ENCODE measurements at places on chromosomes 5 and 9.

GRCh38 chr9:98018347-98018746, 35.2 kb downstream of the ANP32B start:
- no peak for DNase-seq

DNA sequence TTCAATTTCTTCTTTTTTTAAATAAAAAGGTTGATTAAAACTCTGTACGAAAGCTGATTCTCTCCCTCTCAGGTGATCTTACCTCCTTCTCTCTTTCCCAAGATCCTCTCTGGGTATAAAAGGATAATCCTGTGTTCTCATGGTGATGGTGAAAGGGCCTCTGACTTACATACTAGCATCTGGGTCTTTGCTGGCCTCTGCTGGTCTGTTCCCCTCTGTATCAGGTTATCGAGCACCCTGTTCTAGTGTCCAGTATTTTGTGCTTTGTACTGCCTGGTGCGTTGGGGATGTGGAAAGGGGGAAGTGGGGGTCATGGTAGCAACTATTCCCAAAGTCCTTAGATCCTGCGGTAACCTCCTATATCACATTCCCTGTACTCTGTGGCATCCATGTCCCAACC, 328.9 kb downstream of the NR2F1-AS1 start:
- DNase-seq: no peak

DNA sequence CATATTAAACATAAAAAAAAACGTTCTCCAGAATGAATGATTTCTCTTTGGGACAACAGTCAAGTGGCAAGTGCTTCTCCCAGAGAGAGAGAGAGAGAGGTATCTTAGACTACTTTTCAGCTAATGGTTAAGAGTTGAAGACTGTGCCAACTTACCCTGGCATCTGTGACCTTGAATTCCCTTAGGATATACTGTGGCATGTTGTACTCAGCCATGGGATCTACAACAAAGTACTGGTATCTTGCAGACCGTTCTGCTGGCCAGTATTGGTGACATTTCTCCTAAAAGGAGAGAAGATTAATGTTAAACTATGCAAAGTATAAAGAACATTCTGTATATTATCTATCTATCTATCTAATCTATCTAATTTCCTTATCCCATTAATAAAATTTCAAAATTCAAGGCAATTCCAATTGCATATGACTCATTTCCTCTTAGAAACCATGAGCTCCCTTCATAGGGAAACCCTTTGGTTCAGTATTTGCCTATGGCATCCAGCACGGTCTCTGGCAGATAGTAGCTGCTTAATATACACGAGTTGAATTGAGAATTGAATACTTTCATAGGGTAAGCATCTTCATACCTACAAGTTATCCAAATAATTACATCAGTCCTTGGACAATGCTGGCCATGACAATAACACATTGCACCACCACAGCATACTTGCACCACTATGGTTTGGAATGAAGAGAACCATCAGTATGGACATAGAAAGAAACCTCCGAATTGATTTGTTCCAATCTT, 539.4 kb upstream of the DMAC1 start:
- no peak for DNase-seq

GRCh38 chr5:43150075-43150474, 29.4 kb downstream of the ZNF131 start:
- DNase-seq: no peak

GRCh38 chr5:158142156-158142555, 283.2 kb upstream of the CLINT1 start:
- DNase-seq: no peak

GRCh38 chr9:31535651-31536050, 848.8 kb upstream of the ACO1 start:
- DNase-seq: no peak

- no peak for DNase-seq
Observed at GRCh38 chr5:172747471-172747870, 23.5 kb downstream of the DUSP1 start.

- DNase-seq: no peak
Observed at GRCh38 chr5:169610606-169611005, 26.5 kb upstream of the DOCK2 start.

DNA sequence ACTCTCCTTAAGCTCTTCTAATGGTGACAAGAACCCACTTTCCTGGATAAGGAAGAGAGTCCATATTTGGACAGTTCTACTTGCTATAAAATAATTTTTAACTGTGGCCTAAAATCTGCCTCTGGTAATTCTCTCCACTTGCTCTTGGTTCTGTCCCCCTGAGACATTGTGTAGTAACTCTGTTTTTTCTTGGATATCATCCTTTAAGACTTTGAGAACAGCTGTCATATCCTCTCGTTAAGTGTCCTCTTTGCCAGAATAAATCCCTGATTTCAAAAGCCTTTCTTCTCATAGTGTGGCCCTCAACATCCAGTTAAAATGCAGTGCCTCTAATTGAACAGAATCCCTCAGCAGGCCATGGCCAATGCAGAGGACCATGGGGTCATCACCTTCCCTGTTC, 101.5 kb downstream of the ARHGEF28 start:
- no peak for DNase-seq

GRCh38 chr9:14936491-14936890, 26.3 kb upstream of the FREM1 start:
- DNase-seq: no peak

- no peak for DNase-seq
Observed at GRCh38 chr5:145922059-145922458, 14.3 kb upstream of the SH3RF2 start.

DNA sequence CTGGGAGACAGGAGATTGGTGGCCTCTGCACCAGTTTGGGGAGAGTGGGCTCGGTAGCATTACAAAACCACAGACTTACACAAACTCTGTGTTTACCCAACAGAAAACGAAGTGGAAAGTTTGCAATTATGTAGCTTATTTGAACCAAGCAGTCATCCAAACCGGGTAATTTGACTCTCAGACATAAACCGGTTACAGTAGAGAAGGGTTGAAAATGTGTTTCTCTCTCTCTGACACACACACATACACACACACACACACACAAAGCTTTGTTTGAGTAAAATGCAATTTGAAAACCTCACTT, 97.1 kb upstream of the ZNF608 start:
- no peak for DNase-seq

GRCh38 chr5:53167836-53168235, 58.3 kb upstream of the MOCS2 start:
- DNase-seq: no peak

GRCh38 chr9:27365707-27366376, 68.9 kb upstream of the EQTN start:
- DNase-seq: no peak

GRCh38 chr9:125908136-125908535, 161.0 kb downstream of the PBX3 start:
- no peak for DNase-seq

GRCh38 chr5:76445063-76445462, 42.0 kb downstream of the IQGAP2 start:
- DNase-seq: no peak

DNA sequence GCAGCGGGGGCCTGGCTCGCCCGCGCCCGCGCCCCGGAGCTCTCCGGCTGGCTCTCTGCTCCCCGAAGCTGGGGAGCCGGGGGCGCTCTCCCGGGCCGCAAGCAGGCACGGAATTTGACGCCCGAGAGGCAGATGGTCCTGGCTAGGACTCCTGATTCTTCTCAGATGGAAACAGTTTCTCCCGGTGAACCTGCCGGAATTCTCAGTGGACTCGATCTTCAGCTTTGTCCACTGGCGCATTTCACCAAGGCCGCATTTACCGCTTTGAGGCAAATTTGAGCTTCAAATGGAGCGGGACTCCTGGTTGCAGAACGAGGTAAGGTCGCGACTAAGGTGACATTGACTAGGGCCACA, 305.7 kb upstream of the KCNN2 start:
- DNase-seq: no peak

GRCh38 chr9:108080285-108080684, 590.7 kb upstream of the KLF4 start:
- no peak for DNase-seq

GRCh38 chr9:92245005-92245797, 48.3 kb downstream of the IARS1 start:
- DNase-seq: no peak

- DNase-seq: no peak
Observed at GRCh38 chr9:2145746-2146145, 130.6 kb downstream of the SMARCA2 start.

GRCh38 chr5:10591966-10592365, 28.1 kb downstream of the ANKRD33B start:
- no peak for DNase-seq

GRCh38 chr5:4023091-4023752, 427.6 kb downstream of the IRX1 start:
- DNase-seq: no peak

DNA sequence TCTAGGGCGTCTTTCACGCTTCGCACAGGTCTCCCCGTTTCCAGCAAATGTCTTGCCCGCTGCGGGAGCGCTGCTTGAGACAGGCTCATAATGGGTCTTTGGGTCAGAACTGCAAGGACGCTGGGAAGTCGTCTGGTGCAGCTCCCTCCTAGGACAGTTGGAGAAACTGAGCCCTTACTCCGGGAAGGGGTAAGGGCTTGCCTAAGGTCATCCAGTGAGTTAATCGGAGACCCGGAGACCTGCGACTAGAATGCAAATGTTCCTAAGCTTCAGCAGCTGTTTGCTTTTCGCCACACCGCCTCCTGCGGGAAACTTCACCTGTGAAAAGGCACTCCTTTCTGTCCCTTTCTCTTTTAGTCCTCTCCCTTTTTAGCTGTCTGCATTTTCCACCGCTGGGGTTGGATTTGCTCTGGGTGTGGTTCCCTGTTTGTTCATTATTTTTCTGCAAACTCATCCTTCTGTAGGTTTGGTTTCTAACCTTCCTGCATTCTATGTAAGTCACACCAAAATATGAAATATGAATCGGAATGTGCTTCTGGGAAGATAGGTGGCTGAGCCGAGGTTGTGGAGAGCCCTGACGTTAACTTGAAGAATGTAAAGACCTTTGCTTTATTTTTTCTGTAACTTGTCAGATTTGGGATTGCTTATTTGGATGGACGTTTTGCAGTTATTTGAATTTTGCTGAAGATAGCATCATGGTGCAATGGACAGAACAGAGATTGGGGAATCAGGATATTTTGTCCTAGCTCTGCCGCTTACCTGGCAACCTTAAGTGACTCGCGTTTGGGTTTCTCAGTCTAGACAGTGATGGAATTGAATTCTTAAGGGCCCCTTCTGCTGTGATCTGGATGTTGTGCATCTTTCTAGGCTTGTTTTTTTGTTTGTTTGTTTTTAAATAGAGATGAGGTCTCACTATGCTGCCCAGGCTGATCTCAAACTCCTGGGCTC, 909 bp downstream of the SLC36A1 start:
- DNase-seq: peak; percentile 6

DNA sequence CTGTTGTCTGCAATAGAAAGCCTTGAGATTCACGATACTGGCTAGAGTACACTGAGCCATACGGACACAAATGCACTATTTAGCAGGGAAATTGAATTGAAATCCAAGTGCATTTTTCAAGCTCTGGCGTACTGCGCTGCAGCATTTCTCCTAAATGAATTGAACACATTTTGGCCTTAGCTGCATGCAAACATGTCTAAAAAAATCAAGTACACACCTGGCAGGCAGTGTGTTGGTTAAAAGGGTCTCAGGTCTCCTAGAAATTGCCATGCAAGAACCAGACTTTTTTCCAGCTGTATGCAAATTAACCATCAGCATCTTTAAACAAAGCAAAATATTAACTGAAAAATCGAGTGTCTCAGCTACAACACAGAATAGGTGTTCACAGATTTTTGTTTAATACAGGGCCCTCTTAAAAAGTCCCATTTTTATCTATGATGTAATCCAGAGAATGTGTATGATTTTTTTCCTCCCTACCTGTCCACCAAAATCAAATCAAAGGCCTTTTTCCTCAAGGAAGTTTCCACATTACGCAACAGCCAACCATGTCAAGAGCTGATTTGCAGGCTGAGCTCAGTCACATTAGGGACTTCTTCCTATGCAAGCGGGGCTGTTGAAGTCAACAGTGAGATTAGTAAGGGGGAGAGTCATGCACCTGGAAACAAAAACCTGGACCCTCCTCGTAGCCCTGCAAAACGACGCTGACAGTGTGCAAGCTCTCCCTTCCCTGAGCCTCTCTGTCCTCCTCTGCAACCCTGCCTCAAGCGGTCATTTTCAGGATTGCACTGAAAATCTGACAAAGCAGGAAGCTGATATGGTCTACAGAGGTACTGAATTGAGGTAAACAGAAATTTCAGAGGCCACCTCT, 14.1 kb upstream of the SFXN1 start:
- DNase-seq: peak; percentile 31

DNA sequence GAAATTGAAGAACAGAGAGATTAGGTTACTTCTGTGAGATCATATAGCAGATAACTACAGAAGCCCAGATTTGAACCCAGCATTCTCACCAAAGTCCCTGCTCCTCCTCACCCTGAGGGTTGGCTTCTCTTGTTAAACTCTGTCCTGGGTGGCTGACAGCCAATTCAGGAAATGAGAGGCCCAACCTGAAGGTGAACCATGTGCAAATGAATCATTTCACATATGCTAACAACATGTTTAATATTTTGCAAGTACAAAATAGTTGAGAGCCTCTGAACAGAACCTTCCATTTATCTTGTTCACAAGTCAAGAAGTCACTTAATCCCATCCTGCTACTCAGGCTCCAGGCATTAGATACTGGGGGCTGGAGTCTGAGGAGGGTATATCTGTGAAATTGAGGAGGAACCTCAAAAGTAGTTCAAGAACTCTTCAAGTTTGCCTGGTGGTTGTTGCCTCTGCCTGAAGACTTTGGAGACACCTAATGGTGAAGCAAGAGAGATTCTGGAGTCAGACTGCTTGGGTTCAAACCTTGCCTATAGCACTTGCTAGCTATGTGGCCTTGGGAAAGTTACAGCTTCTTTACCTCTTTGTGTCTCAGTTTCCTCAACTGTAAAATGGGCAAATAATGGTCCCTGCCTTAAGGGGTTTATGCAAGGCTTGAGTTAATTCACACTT, 564.0 kb downstream of the PSAT1 start:
- DNase-seq: no peak

- no peak for DNase-seq
Observed at GRCh38 chr9:74887041-74887980, at the start of gene TRPM6. Gene TRPM6, minus strand, starts transcription at chr9:74887921. Its CDS starts 65 bp downstream, at chr9:74887856.

DNA sequence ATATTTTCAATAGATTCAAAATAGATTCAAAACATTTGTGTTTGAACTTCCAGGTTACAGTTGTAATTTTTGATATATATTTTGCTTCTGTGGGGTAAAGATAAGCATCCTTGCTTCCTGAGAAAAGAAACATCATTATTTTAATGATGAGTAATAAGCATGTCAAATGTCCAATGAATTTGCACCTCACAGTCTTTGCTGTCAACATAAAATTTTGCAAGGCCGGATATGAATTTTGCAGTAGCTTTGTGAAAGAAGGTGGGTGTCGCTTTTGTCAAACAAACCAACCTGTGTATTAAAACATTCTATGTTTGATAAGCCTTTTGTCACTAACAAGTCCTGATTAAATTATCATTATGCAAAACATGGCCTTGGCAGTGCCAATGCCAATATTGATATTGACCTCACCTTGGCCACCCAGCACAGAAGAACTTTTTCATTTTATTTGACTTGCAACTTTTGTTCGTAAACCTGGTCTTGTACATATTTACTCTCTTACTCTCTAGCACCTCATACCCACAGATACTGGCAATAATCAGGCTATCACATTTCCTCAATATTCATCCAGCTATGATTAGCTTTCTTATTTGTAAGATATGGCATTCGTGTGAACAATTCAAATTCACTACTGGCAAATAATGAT, 645.0 kb upstream of the KLF4 start:
- no peak for DNase-seq
